NCI-H1436 treated with DMSO at 0.1 percent for 48 hours (cell line): ENCODE measurements at places on chromosomes 3 and 15.

DNA sequence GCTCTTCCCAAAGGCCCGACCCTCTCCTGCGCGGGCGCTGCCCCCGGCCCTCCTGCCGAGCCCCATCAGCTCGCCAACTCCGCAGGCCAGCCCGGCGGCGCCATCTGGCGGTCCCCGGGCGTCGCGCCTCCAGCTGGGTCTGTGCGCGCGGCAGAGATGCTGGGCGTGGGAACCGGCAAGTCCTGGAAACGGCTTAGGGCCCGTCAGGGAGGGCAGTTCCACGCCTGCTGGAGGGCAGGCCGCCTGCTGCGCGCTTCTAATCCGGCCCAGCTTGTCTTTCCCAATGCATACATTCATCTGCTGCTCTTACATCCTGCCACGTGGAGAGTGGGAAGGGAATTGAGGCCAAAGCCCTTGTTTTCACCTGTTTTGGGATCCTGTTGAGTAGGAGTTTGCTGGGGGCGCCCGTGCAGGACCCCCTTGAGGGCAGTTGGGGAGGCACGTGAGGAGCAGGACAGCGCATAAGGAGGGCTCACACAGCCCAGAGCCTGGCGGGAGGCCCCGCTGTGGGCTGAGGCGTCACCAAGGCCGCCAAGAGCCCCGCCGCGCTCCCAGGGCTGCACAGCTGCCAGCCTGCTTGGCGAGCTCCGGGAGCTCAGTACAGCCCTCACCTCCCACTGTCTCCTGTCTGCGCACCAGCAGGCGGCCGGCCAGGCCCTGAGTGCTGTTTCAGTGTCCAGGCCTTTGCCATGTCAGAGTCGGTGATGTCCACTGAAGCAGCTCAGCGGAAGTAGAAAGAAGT, 165.6 kb downstream of the NSMCE3 start:
- no peak for DNase-seq

DNA sequence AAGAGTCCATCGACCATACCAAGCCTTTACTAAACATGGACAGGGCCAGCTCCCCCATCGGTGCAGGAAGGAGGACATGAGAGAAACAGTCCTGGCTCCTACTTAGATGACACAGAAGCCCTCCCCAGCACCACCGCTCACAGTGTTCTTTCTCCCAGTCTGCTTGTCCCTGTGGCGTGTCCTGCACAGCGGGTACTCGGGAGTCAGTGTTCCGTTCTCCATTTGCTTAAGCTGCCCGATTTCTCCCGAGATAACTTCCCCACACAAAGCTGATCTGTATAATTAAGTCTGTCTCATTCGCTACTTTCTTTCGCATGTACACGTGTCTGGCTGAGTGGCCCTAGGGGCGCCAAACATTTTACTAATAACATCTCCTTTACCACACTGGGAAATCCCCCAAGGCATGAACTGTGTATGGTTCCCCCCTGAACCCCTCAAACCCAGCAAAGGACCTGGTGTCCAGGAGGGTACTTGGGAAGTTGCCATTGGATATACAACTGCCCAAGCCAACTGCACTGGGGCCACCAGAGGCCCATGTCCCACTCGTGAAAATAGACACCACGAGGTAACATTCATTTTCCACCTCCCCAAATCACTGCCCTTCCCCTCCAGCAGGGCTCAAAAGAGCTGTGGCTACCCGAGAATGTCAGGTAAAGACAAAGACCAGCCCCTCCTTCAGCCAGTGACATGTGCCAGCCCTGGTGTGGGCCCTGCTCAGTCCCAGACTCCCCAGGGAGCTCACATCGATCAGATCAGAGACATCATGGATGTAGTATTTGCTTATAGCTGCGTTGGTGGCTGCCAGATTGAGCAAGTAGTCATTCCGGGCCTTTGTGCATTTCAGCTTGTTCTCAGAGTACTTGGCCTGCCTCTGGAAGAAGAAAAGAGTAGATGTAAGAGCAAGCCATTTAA, 96.5 kb upstream of the RAD18 start:
- no peak for DNase-seq

DNA sequence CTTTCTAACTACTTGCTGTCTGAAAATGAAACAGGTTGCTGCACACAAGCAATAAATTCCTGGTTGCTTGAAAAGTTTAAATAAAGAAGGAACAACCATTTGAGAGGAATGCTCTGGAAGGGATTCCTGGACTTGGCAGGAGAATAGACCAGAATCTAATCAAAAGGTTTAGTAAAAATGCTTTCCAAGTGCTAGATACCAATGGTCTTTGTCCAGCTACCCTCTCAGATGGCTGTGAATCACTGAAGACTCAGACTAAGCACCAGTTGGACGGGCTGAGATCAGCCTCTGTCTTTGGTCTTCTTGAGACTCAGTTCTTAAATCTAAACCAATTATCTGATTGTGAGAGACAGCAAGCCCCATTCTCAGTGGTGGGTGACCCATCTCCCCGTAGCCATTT, 27.7 kb upstream of the LPP start:
- DNase-seq: no peak

DNA sequence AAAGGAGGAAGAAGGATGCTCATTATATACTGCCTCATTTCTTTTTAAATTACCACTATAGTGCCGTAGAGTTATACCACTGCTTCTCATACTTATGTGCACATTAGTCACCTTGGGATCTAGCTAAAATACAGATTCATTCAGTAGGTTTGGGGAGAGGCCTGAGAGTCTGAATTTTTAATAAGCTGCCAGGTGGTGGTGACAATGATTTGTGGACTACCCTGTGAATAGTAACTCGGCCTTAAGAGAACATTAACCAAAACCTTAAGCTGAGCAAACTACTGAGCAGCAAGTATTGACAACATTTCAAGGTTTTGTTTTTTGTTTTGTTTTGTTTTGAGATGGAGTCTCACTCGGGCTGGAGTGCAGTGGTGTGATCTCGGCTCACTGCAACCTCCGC, 19.8 kb downstream of the UBA5 start:
- DNase-seq: no peak

GRCh38 chr15:100931143-100931890, 12.2 kb downstream of the LRRK1 start:
- no peak for DNase-seq

DNA sequence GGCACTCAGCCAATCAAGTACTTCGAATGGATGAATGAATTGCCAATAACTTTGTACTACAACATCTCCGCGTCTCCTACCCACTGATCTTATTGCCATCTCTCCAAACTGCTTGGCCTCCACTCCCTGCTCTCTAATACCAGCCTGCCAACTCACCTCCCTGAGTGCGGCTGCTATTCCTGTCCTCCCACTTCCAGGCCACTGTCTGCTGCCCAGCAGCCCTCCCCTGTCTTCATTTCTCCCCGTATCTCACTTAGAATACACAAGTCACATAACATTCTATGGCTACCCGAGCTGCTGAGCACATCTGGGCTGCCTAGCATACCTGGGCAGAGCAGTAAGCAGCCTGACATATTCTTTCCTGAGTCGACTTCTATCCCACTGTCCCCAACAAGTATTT, 149.9 kb upstream of the LRTM1 start:
- no peak for DNase-seq

GRCh38 chr15:50055332-50055731, 63.7 kb downstream of the ATP8B4 start:
- DNase-seq: no peak

- no peak for DNase-seq
Measured at GRCh38 chr3:52794612-52795099, at the start of gene ITIH3. Gene ITIH3 (plus strand): TSS chr3:52794796. CDS start chr3:52794804, 8 bp downstream.
